ENCODE measurements at places on chromosomes 12 and 14. TPM values are rescaled to one million over a fixed set of nuclear protein-coding genes. Genes with fewer than 3 reads are reported as not detected.

GRCh38 chr12:66072135-66072534 lies 58.4 kb downstream of the LLPH start:
- H3K27ac ChIP-seq: no peak overlapping the region
- no peaks in the 10 kb centered on the region for H3K36me3 ChIP-seq
- H3K27me3 ChIP-seq: peaks cover 3% of the 10 kb centered on the region
- H3K4me3 ChIP-seq: no peak overlapping the region
- no peaks in the 10 kb centered on the region for H3K4me1 ChIP-seq

- no peak overlapping the region for H3K4me3 ChIP-seq
- no peak for DNase-seq
- H3K27ac ChIP-seq: no peak overlapping the region
- no peaks in the 10 kb centered on the region for H3K27me3 ChIP-seq
- no peaks in the 10 kb centered on the region for H3K4me1 ChIP-seq
Observed at GRCh38 chr14:32986791-32987540, 48.3 kb downstream of the NPAS3 start.

- peaks cover 10% of the 10 kb centered on the region for H3K4me1 ChIP-seq
- H3K27me3 ChIP-seq: no peaks in the 10 kb centered on the region
- no peak for DNase-seq
- H3K27ac ChIP-seq: no peak overlapping the region
Observed at GRCh38 chr14:59254911-59255545, 66.6 kb downstream of the DAAM1 start.

Gene KRT6A
- total RNA-seq: not detected

Gene DPPA3
- total RNA-seq: not detected

Gene DLGAP5
- total RNA-seq: 79.7 TPM

Gene SERPINA9
- not detected for total RNA-seq

DNA sequence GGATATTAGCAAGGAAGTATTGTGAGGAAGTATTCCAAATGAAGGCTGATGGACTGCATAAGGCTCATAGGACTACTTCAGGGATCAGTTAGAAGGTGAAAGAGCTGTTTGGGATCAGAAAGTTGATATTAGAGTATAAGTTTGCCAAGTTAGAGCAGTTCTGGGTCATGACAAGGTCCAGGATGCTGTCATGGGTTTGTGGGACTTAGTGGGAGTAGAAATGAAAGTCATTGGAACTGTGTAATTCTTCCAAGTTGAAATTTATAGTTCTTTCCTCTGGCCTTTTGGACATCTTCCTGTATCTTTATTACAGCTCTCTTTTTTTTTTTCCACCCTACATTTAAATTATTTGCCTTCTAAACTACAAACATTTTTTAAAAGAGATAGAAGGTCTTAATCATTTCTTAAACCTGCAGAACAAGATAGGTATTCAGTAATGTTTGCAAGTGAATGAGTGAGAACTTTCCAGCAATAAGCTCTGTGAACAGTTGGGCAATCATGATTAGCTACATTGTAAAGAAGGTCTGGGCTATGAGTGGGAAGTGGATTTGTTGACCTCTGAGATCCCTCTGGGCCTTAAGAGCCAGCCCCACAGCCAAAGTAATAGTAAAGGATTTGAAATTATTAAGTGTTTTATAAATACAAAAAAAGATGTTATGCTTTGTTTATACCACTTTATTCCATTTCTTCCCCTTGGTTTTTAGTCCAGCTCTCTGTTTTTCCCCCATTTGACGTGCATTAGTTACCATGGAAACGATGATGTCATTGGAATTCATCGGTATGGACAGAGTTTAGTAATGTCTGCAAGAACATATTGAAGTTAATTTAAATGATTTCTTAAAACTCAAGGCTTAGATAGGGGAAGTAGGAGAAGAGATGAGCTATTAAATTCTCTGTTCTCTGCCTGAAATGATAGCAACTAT lies 247.9 kb upstream of the ARHGAP5 start:
- no peak overlapping the region for H3K4me3 ChIP-seq
- H3K36me3 ChIP-seq: peaks cover 1% of the 10 kb centered on the region
- no peaks in the 10 kb centered on the region for H3K27me3 ChIP-seq
- H3K27ac ChIP-seq: no peak overlapping the region
- H3K4me1 ChIP-seq: no peaks in the 10 kb centered on the region

- no peak overlapping the region for H3K27ac ChIP-seq
- peaks cover 7% of the 10 kb centered on the region for H3K4me1 ChIP-seq
- H3K4me3 ChIP-seq: no peak overlapping the region
- DNase-seq: no peak
- H3K36me3 ChIP-seq: peaks cover 14% of the 10 kb centered on the region
Observed at GRCh38 chr12:94012071-94012470, 136.3 kb upstream of the PLXNC1 start.

DNA sequence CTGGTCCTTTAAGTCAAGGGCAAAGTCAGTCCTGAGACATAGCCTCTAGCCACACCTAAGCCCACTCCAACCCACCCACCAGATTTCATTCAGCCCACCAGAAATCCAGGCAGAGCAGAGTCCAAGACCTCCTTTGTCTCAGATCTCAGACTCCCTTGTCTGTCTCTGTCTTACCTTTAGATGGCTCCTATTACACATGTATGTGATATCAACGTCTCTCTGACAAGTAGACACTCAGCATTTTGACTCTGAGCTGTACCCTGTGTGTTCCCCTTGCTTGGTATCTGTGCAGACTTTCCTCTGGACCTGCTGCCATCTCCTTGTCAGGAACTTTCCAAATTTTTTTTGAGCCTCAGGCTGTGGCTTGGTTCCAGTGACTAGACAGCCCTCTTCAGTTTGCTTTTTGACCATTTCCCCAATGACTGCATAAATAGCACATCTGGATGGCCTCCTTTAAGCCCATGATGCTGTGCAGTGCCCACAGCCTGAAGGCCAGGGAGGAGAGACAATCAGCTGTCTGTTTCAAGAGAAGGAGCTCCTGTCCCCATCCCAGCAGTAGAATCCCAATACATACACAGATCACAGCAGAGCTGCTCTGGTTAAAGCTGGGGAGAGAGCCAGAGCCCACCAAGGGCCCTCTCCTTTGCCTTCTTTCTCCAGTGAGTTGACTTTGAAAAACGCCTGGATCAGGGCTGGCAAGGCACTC lies 7.0 kb downstream of the POU6F1 start:
- H3K4me3 ChIP-seq: no peak overlapping the region
- H3K4me1 ChIP-seq: no peaks in the 10 kb centered on the region
- no peak for DNase-seq
- no peak overlapping the region for H3K27ac ChIP-seq
- H3K27me3 ChIP-seq: no peaks in the 10 kb centered on the region
- H3K36me3 ChIP-seq: peaks cover 2% of the 10 kb centered on the region

DNA sequence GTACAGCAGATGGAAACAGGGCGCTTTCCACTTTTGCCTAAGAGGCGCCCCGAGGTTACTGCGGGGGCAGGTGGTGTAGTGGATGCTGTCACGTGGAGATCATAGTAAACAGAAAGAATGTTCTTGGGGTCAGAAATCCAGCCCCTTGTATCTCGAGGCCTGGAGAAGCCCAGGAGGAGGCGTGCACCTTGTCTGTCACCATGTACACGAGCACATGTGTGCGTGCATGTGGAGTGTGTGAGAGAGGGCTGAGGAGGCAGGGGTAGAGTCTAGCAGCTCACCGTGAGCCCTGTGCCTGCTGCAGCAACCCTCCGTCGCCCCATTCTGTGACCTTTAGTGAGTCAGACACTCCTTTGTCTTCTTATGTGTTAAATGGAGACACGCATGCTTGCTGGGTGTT lies 59.0 kb downstream of the CACNA1C start:
- no peaks in the 10 kb centered on the region for H3K27me3 ChIP-seq
- H3K4me1 ChIP-seq: no peaks in the 10 kb centered on the region
- H3K4me3 ChIP-seq: no peak overlapping the region
- no peak for DNase-seq

- DNase-seq: no peak
- H3K4me1 ChIP-seq: peaks cover 19% of the 10 kb centered on the region
- H3K27ac ChIP-seq: peak overlapping the region; percentile 94
Observed at GRCh38 chr12:50765095-50765911, 1.4 kb downstream of the ATF1 start.

Gene DIO2
- total RNA-seq: not detected

DNA sequence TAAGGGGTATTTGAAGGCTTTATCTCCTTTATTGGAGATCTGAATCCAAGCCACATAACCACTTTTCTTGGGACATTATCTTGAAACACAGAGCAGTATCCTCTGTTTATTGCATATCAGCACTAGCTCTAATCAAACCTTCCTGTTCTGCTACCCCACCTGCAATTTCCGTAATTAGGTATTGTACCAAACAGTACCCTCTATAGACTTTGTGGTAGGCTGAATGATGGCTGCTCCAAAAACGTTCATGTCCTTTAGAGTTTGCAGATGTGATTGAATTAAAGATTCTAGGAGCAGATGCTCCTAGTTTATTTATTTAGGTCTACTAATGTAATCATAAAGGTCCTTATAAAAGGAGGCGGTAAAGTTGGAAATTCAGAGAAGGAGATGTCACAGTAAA lies 573.0 kb upstream of the ATXN7L3B start:
- no peak for DNase-seq
- H3K27ac ChIP-seq: no peak overlapping the region
- no peak overlapping the region for H3K4me3 ChIP-seq
- no peaks in the 10 kb centered on the region for H3K27me3 ChIP-seq
- H3K4me1 ChIP-seq: no peaks in the 10 kb centered on the region

DNA sequence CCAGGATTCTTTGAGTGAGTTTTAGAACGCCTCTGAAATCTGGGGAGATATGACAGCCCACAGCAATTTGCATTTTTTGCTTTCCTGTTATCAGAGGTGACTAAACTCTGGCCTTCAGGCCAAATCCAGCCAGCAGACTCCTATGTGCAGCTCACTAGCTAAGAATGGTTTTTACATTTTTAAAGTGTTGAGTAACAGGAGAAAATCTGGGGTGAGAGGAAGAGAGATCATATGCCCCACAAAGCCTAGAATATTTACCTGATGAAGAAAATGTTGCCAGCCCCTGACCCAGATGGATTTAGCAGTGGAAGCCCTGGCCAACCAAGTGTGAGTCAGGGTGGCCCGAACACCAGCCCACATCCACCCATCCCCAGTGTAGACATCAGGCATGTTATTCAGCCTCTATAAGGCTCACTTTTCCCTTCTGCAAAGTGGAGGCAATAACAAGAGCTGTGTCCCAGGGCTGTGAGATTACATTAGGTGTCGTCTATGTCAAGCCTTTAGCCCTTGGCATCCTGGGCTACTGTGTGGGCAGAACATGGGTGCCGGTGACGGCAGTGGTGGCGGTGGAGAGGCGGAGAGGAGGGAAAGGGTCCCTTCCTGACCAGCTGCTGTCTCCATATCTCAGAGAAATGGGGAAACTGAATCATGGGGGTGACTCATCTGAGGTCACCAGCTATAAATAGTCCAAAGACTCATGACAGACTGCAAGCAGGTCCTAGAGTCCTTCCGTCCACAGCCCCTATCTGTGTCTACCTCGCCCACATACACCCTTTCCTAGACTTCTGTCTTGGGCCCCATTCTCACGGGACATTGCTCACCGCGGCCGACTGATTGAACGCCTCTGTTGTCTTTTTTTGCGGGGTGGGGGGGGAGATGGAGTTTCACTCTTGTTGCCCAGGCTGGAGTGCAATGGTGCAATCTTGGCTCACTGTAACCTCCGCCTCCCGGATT lies 32.6 kb upstream of the CD9 start:
- peaks cover 24% of the 10 kb centered on the region for H3K4me1 ChIP-seq
- peaks cover 3% of the 10 kb centered on the region for H3K27me3 ChIP-seq
- peak; percentile 61 for DNase-seq
- peak overlapping the region; percentile 38 for H3K4me3 ChIP-seq
- peak overlapping the region; percentile 78 for H3K27ac ChIP-seq

Gene MIPOL1
- total RNA-seq: not detected

Data from activated naive CD8-positive, alpha-beta T cell treated with anti-CD3 and anti-CD28 coated beads, Interleukin-2, amount 10 ng/mL, durations not matched to agents 7 days and 5 days (primary cell).